Ascending aorta (tissue), 2 donors: ENCODE measurements at places on chromosomes 5 and 9. TPM values are rescaled to one million over a fixed set of nuclear protein-coding genes. Genes with fewer than 3 reads are reported as not detected.

DNA sequence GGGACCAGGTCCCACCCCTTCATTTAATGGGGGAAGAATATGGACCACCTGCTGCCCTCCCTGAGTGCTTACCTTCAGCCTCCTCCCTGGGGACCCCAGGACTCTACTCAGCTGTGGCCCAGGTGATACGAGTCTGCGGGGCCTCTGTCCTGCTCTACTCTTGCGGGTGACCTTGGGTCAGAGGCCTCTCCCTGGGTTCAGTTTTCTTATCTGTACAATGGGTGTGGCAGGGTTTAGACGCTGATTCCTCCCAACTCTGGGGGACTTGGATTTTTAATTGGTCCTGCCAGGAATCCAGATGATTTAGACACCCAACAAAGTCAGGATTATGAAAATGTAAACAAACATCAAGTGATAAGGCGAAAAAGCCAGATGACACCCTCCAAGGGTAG is 25.0 kb downstream of the FAM163B start:
- peaks cover 7% of the 10 kb centered on the region for H3K27me3 ChIP-seq
- peaks cover 8% of the 10 kb centered on the region for H3K4me1 ChIP-seq
- H3K4me3 ChIP-seq, result no peak overlapping the region

DNA sequence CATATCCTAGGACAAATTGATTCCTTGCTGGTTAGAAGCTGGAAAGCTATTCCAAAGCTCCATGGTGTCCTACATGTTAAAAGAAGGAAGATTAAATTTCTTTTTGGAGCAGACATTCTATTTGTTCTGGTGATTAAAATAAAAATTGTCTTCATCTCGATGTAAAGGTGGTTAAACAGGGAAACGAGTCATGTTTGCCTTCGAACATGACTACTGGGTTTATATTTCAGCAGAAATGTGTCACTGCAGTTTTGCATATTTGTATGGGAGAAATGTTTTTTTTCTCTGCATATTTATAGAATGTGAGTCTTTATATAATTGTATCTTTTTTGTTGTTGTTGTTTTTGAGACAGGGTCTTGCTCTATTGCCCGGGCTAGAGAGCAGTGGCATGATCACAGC is 36.4 kb downstream of the ADAMTS12 start:
- peaks cover 6% of the 10 kb centered on the region for H3K4me1 ChIP-seq
- no peaks in the 10 kb centered on the region for H3K36me3 ChIP-seq
- no peak overlapping the region for H3K4me3 ChIP-seq
- DNase-seq, result no peak

Gene TXNDC8
- not detected for total RNA-seq

GRCh38 chr5:161562446-161562845 is 15.9 kb upstream of the GABRB2 start:
- H3K36me3 ChIP-seq, result no peaks in the 10 kb centered on the region
- H3K4me1 ChIP-seq, result no peaks in the 10 kb centered on the region
- no peak overlapping the region for H3K27ac ChIP-seq
- H3K4me3 ChIP-seq, result no peak overlapping the region
- no peak for DNase-seq

Gene GCNT1
- 0.21 TPM for total RNA-seq

GRCh38 chr5:55411876-55412275 is 104.1 kb downstream of the MTREX start:
- DNase-seq, result no peak
- H3K4me1 ChIP-seq, result no peaks in the 10 kb centered on the region
- no peak overlapping the region for H3K4me3 ChIP-seq
- no peak overlapping the region for H3K27ac ChIP-seq

GRCh38 chr9:94864862-94865509 is 138.5 kb downstream of the AOPEP start:
- no peaks in the 10 kb centered on the region for H3K36me3 ChIP-seq
- DNase-seq, result no peak
- peak overlapping the region; percentile 80 for H3K27ac ChIP-seq
- H3K4me1 ChIP-seq, result peaks cover 60% of the 10 kb centered on the region
- no peak overlapping the region for H3K4me3 ChIP-seq
- no peaks in the 10 kb centered on the region for H3K27me3 ChIP-seq

Gene CSF1R
- total RNA-seq, result 70.9 TPM

Gene CD74
- total RNA-seq, result 1,940 TPM

DNA sequence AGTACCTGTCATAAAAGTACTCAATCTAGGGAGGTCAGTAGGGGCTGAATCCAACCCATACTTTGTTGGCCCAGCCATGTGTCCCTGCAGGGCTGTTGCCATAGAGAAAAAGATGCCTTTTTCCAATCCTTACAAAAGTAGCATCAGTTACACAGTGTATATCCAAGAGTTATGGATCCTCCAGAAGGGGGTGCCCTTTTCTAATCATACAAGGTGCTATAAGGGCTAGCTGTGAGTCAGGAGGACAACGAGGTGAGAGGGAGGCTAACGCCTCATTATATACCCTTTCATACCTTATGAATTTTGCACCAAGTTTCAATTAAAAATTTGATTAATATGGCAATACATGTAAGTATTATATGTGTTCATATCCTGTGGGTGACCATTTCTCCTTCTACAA is 4.8 kb downstream of the KIAA0825 start:
- no peaks in the 10 kb centered on the region for H3K36me3 ChIP-seq
- H3K27me3 ChIP-seq, result no peaks in the 10 kb centered on the region
- no peak overlapping the region for H3K4me3 ChIP-seq
- H3K4me1 ChIP-seq, result peaks cover 8% of the 10 kb centered on the region
- H3K27ac ChIP-seq, result no peak overlapping the region
- no peak for DNase-seq

Gene NTNG2
- total RNA-seq, result 5.9 TPM

DNA sequence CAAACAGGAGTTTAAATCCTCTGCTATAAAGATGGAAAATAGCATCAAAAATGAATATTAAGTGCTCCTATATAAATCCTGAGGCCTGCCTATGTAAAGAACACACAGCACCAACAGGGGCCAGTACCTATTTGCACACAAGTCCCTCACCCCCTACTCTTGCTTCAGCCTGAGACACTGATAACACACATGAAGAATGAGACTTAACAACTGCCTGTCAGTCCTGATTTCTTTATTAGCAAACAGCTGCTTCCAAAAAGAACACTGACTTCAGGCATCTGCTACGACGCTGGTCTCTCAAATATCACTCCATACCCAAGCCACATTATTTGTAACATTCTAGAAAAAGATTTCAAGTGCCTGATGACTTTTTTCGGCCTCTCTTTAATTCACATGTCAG is 55.5 kb downstream of the MYO10 start:
- no peaks in the 10 kb centered on the region for H3K4me1 ChIP-seq
- H3K36me3 ChIP-seq, result no peaks in the 10 kb centered on the region

Gene FAM151B
- total RNA-seq, result not detected

GRCh38 chr5:55557123-55557522 is 22.4 kb upstream of the PLPP1 start:
- H3K36me3 ChIP-seq, result no peaks in the 10 kb centered on the region
- no peak overlapping the region for H3K27ac ChIP-seq
- H3K4me3 ChIP-seq, result no peak overlapping the region
- H3K27me3 ChIP-seq, result no peaks in the 10 kb centered on the region

- DNase-seq, result no peak
- no peak overlapping the region for H3K27ac ChIP-seq
- H3K4me1 ChIP-seq, result no peaks in the 10 kb centered on the region
These were observed 1106.7 kb downstream of the DTWD2 start for GRCh38 chr5:117881426-117882230.

Gene QRFP
- total RNA-seq, result not detected

DNA sequence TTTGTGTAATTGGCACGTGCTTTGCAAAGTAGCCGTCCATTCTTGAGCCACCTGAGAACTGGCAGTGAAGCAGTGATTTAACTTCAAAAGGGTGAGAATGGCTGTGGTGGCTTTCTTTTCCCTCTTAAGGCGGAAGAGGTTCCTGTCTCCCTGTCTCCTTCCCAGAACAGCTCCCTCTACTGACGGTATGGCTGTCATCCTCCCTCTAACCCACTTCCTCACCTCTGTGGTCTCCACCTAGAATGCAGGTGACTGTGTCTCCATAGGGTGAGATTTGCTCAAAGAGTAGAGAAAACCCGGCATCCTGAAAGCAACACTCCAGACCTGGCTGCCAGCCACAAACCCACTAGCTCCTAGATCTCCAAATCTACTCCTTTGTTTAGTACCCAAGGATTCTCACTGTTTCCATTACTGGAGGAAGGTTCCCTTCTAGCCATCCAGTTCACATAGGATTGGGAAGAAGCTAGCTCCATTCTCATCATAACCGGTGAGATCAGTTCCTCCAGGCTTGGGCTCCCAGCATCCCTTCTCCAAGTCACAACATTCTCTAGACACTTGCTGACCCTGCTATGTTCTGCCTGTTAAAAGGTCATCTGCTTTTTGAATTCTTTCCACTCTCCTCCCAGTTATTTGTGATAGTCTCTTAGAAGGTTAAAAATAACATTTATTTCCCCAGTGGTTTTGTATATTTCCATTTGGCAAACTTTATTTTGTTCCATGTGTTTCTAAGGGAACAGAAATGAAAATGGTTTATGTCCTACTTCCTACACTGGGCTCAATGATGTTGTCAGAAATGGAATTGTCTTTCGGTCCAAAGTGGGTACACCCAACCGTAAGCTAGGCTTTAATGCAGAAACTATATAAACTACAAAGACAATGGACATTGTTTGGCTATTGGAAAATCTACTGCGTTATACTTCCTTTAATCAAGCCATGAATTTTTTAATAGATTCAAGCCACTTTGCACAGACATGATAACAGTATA is 269.4 kb downstream of the CWC27 start:
- DNase-seq, result peak; percentile 67
- no peaks in the 10 kb centered on the region for H3K27me3 ChIP-seq
- peak overlapping the region; percentile 95 for H3K27ac ChIP-seq
- peaks cover 66% of the 10 kb centered on the region for H3K4me1 ChIP-seq
- H3K4me3 ChIP-seq, result no peak overlapping the region

Gene EPB41L4B
- total RNA-seq, result not detected

Gene GMCL2
- not detected for total RNA-seq

DNA sequence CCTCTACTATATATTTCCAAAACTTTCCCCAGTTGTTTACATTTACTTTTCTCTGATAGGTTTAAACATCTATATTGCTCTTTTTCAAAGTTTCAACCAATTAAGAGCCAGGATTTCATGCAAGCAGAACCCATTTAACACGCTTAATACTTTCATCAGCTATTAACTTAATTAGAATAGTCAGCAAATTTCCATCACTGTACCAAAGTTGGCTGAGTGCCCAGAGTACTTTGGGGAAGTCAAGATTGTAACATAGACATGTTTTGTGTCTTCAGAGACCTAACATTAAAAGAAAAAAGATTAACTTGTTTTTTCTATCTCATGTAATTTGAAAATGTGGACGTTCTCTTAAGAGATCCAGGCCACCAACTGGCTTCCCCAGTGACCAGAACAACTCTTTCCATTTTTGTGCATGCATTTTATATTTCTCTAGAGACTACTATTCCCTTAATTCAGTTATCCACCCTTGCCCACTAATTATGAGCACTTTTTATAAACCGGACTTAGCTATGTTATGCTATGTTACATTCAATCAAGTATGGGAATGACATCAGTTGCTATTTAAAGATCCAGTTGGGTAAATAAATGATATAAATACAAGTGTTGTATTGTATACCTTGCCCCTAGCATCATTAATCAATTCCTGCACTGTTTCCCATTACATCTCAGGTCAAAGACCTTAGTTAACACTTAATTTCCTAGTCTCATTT is 478.1 kb upstream of the NMUR2 start:
- H3K4me3 ChIP-seq, result no peak overlapping the region
- no peak for DNase-seq

DNA sequence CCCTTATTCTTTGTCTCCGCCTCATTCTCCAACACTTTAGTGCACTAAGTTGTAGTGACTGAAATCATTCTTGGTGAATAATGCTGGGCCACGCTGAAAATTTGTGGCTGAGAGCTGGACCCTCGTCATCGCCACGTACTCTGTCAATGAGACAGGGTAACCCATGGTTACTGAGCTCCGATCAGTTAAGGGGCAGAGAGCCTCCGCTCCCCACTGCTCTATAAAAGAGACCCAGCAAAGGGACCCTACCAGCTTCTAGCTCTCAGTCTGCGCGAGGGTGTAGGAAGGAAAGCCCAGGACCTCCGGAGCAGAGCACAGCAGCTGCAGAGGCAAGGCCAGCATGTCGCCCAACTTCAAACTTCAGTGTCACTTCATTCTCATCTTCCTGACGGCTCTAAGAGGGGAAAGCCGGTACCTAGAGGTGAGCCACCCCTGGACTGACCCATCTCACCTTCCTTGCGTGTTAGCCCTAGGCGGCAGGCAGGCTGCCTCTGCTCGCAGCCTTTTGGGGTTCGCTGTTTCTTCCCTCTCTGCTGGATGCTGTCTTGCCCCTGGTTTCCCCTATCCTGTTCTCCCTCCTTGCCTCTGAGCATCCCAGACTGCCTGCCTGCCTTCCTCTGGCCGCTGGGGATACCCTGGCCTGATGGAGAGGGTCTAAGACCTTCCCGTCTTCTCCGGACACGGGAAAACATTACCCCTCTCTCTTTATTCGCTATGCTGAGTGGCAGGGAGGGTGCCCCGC is at the start of gene CRHBP:
Gene CRHBP (plus strand): TSS at position 251 of the 742 bp plus-strand sequence. CDS start 90 bp downstream, at position 341.
- H3K36me3 ChIP-seq, result no peaks in the 10 kb centered on the region
- no peaks in the 10 kb centered on the region for H3K27me3 ChIP-seq
- no peak for DNase-seq

DNA sequence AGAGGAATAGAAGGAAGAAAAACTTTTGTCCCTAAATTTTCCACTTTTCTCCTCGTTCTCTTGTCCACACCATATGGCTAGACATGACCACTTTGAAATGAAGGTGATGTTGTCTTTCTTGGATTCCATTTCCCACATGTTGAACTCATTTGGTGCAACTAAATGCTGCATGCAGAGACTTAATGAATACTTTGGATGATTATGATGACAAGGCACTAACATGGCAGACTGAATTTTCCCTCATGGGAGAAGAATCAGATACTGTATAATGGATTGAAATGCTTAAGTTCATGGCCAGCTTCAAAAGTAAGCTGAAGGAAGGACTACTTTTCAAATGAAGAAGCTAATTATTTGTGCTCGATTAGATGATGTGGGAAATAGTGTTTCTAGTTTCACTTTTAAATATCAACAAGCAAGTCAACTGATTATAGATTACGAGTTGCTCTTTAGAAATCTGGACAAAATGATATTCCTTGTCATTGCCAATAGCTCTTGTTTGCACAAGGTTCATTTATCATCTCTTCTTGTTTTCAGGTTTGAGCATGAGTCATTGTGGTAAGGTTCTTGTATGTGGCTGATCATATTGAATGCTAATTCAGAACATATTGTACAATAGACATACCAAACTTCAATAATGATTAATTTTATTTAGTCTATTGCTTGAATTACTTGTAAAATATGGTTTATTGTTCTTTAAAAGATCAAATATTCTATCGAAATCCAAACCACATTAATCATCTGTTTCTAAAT is 501.3 kb upstream of the FTMT start:
- no peak overlapping the region for H3K27ac ChIP-seq
- H3K4me1 ChIP-seq, result no peaks in the 10 kb centered on the region
- no peaks in the 10 kb centered on the region for H3K36me3 ChIP-seq
- no peaks in the 10 kb centered on the region for H3K27me3 ChIP-seq

DNA sequence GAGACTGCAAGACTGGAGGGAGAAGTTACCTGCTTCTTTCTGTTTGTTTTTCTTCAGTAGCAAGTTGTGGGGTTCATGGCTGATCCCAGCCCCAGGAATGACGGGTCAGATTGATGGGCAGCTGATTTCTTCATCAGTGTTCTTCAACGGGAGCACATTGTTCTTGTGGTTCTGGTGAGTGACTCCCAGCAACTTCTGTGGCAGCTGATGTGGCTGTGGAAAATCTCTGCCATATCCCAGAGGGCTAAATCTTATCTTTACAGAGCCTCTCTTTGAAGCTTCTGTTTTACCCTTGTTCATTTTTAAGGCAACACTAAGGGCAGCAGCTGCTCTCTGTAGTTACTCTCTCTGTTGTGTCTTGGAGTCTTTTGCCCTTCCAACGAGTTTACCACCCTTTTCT is 710.3 kb downstream of the PRELID2 start:
- no peak overlapping the region for H3K27ac ChIP-seq
- H3K27me3 ChIP-seq, result no peaks in the 10 kb centered on the region
- no peaks in the 10 kb centered on the region for H3K4me1 ChIP-seq
- no peak overlapping the region for H3K4me3 ChIP-seq
- no peaks in the 10 kb centered on the region for H3K36me3 ChIP-seq

Gene IFNE
- total RNA-seq, result not detected
